ENCODE measurements at places on chromosomes 2 and 18.
A peak's percentile ranks its signal among the peaks of the same experiment; 100 is the strongest.

- peak; percentile 91 for DNase-seq
These were observed 5.8 kb downstream of the NT5DC4 start for GRCh38 chr2:112726487-112727190.

DNA sequence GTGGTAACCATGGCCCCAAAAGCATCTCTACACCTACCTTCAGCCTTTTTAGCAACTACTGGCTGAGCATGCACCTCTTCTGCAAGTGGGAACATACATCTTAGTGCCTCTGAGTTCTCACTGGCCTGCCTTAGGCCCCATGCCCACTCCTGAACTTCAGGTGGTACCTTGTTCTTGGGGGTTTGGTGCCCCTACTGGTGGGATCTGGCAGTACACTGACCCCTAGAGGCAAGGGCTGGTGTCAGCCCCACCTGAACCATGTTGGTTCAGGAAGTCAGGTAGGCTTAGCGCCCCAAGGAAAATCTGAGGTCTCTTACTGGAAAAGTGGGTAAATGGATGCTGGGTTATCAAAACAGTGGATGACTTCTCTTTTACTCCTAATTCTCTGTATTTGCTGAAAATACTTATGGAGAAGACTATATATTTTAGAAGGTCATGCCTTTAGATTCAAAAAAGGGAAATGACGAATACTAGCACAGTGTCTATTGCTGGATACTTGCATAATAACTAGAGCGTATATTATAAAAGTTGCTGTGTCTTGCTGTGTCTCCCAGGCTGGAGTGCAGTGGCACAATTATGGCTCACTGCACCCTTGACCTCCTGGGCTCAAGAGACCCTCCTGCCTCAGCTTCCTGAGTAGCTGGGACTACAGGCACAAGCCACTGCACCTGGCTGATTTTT is 84.6 kb downstream of the RAB31 start:
- DNase-seq: peak; percentile 10

- DNase-seq: no peak
These were observed 1.0 kb upstream of the FAM110C start for GRCh38 chr2:47346-47725.

GRCh38 chr2:7983912-7984311 is 697.9 kb upstream of the ID2 start:
- DNase-seq: no peak

- DNase-seq: no peak
These were observed 251.3 kb downstream of the RPIA start for GRCh38 chr2:88942798-88943197.

- no peak for DNase-seq
These were observed 871.8 kb upstream of the CHAC2 start for GRCh38 chr2:52895726-52896340.

DNA sequence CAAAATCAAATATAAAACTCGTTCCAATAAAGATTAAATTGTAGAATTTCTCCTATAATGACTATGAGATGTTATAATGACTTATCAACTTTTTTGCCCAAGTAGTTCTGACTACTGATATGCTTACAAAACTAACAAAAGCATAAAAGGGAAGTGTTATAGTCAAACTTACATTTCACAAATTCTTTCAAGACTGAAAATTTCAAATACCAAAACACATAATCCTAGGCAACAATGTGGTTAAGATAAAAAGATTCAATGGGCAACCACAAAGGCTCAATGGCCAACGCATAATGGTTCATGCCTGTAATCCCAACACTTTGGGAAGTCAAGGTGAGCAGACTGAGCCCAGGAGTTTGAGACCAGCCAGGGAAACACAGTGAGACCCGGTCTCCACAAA is 135.7 kb downstream of the USP34 start:
- no peak for DNase-seq

- DNase-seq: no peak
These were observed 44.1 kb downstream of the ATOH8 start for GRCh38 chr2:85797921-85798320.

GRCh38 chr2:160124571-160124970 is 62.2 kb upstream of the PLA2R1 start:
- DNase-seq: no peak

GRCh38 chr2:147577998-147578380 is 266.8 kb upstream of the ACVR2A start:
- no peak for DNase-seq

- DNase-seq: no peak
These were observed 140.4 kb upstream of the KLHL29 start for GRCh38 chr2:23244617-23245016.

DNA sequence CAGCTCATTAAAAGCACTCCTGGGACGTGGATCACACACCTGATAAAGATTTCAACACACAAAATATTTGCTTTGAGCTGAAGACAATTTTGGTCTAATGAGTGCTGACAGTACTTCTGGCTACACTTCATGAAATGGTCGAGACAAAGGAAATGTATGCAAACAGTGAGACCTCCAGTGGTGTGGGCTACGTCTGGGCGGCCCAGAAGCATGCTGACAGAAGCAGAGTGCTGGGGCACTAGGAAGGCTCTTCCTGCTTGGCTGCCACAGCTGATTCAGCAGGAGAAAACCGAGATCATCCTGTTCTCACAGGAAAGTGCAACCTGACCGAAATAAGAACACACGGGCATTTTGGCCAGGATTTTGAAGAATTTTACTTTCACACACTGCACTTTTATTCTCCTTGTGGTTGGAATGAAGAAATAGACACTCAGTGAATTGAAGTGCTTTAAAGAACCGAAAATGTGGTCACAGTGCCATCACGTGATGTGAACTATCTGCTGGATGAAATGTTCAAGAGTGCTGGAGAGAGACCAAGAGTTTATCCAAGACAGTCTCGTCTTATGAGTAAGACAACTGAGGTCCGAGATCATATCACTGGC is 149.5 kb downstream of the CCBE1 start:
- no peak for DNase-seq

DNA sequence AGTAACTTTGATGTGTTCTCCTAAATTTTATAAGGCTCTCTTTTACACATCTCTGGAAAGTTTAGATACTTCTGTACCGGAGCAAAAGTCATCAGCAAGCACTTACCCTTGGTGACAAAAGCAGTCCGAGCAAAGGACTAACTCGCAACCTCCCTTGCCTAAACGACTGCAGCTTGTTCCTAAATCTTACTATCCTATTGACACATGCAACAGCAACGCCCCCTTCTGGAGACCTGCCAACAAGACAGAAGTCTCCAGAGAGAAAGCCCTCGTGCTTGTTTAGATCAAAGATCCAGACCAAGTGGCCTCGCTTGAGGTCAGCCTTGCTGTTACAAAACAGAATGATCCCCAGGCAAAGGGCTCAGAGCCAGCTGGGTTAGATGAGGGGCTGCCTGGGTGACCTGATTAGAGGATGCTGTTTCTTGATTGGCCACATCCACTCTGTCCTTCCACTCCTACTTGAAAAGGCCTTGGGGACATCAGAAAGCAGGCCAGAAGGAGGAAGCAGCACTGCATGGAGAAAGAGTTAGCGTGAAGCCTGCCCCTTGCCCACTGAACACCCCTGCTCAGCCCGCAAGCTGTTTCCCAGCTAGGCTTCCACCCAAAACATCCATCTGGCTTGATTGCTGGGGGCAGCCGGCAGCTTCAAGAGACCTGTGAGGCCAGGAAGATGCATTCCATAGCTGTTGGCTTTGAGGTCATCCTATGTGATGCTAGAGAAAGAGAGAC is 94.3 kb downstream of the HNRNPLL start:
- peak; percentile 57 for DNase-seq

- no peak for DNase-seq
These were observed 691 bp downstream of the BIRC6 start for GRCh38 chr2:32357318-32358110.

DNA sequence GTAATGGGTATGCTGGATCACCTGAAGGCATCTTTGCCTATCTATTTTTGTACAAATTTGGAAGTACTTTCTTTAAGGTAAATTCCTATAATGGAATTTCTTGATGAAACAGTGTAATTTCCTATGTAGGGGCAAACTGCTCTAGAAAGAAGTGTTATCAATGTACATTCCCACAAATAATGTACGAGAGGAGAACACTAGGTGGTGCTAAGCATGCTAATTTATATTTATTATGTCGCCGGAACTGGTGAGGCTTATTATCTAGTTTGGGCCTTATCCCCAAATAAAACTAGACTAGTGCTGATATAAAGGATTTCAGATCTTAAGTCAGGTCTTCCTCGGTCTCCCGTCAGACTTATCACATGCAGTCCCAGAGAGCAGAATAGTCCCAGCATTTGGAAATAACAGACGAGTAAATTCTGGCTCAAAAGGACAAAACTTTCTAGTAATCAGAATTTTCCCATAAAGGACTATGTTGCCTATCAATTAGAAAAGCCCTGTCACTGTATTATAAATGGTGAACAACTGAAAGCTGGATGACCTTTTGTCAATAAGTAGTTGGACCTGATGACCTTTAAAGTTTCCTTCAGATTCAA is 86.9 kb upstream of the RBBP8 start:
- no peak for DNase-seq

DNA sequence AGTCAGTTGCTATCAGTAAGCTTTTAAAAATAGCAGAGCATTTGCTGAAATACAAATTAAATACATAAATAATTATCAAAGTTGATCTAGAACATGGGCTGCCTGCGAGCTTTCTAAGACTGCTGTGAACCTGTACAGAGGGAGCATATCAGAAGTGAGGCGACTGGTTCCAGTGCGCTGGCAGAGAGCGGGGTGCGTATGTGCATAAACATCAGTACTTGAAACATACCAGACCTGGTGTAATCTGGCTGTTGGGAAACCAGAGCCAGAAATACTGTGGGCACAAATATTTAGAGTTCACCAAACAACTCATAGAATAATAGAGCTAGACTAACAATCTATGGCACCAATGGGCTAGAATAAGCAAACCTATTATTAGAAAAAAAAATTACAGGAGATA is 27.3 kb downstream of the PDIA6 start:
- DNase-seq: no peak

DNA sequence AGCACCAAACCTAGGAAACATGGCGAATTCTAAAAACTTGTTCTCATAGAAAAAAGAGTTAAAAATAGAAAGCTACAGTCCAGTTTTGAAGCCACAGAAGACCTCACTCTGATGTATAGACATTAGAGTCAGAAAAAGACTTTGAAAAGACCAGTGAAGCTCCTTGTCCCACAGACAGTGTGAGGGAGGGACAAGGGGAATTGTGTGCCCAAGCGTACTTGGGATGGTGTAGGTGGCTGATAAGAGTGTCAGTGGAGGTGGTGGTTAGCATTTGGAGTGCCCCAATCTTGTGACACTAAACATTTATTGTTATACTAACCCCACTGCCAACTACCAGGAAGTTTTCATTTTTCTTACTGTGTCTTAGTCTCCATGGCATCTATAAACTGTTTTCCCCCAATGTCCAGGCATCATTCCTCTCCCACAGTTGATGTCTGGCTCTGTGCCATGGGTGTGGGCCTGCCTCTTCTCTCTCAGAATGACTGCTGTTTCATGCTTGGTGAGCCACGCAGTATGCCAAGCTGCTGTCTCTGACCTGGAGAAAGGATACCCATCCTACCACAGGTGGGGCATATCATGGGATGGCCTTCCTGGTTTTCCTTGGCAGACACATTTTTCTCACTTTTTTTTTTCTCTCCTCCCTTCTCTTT is 161.4 kb downstream of the RPIA start:
- DNase-seq: no peak
